ENCODE measurements at places on chromosomes 5 and 9. TPM values are rescaled to one million over a fixed set of nuclear protein-coding genes. Genes with fewer than 3 reads are reported as not detected.

The FAM200C gene
- total RNA-seq: 8.2 TPM

The EGFLAM gene
- total RNA-seq: 14.4 TPM

The FBXO4 gene
- total RNA-seq: 11.5 TPM

The CCDC192 gene
- total RNA-seq: not detected

The KCTD16 gene
- 2.7 TPM for total RNA-seq

The TAF11L10 gene
- total RNA-seq: not detected

The PRRX2 gene
- 68.8 TPM for total RNA-seq

The ANKDD1B gene
- total RNA-seq: 0.88 TPM

The SLC36A3 gene
- total RNA-seq: not detected

The SLC27A4 gene
- 13.3 TPM for total RNA-seq

The PCDHA4 gene
- 0.78 TPM for total RNA-seq

The TAF7 gene
- total RNA-seq: 79.1 TPM

The NUTM2G gene
- total RNA-seq: not detected
